Activated naive CD4-positive, alpha-beta T cell treated with anti-CD3 and anti-CD28 coated beads for 36 hours (primary cell): ENCODE measurements at places on chromosomes 16 and 17.

DNA sequence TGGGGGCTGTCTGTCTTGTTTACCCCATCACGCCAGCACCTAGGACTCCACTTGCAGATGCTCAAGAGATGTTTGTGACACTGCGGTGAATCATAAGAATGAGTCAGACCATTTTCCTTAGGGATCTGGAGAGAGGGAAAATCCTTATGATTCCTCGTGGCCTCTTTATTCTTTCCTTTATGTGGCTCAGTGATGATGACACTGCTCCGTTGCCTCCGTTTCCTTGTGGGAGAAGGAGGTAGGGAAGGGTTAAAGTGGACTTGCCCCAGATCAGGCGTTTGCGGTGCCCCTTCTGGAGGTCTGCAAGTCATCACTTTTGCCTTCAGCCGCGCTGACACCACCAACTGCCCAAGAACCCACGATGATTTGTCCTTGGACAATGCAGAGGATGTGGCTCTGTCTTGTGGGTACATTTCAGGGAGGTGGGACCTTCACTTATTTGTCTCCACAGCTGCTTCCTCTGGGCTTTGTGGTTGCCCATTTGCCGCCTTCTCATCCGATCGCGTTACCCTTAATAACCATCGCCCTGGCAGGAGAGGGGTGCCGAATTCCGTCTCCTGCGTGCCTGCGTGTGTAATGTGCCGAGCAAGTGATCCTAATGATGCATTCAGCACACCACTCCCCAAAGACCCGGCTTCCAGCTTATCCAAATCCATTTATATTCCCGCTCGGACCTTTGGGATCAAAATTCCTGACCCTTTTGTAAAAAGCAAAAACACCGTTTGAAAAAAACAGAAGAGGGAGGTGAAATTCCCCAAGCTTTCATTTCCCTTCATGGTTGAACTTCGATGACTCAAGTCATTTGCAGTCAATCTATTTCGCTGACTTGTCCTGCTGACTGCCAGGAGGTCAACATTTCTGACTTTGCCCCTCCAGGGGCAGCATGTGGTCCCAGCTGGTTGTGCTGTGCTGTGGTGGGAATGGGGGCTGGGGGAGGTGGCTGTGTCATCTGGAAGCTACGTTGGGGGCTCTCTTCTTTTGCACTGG, 87.2 kb upstream of the IRX3 start:
- DNase-seq: no peak

GRCh38 chr17:57187391-57187790, 68.9 kb upstream of the MSI2 start:
- no peak for DNase-seq

DNA sequence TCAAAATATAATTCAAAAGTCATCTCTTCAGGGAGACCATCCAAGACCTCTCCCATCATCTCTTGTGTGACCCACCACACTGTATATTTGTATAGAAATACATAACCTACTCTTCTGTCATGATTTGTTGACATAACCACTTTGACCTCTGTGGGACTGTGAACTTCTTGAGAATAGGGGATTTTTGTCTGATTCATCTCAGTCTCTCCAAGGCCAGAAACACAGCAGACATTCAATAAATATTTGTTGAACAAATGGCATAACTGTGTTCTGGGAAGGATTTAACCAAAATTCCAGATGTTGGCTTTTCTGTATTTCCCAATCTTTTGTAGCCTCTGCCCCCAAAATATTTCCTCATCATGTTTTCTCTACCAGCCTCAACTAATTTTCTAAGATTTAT, 169.7 kb downstream of the CDH11 start:
- no peak for DNase-seq

GRCh38 chr17:76951375-76951905, 83.2 kb downstream of the MGAT5B start:
- no peak for DNase-seq

DNA sequence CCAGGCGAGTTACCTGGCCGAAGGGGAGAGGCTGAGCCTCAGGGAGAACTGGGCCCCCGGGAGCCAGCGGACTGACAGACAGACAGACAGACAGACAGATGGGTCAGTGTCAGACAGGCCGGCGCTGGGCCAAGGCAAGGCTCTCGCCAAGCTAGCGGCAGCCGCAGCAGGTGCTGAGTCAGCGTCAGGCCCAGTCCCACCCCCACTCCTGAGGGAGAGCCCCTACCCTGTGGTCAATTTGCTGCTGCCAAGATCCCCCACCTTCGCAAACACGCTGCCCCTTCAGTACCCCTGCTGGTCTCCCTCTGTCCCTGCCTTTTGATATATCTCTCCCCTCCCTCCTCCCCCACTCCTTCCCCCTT, 1.5 kb downstream of the FGF11 start:
- DNase-seq: no peak

GRCh38 chr16:81588326-81589081, 143.9 kb downstream of the CMIP start:
- DNase-seq: no peak

DNA sequence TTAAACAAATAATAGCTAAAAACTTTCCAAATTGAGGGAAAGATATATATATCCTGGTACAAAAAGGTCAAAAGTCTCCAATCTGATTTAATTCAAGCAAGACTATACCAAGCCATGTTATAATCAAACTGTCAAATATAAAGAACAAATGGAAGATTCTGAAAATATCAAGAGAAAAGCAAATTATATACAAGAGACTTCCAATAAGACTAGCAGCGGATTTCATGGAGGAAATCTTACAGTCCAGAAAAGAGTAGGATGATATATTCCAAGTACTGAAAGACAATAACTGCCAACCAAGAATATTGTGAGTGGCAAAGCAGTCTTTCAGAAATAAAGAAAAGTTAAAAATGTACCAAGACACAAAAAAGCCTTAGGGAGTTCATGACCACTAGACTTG, 102.2 kb downstream of the CEP112 start:
- no peak for DNase-seq

- DNase-seq: no peak
These were observed 927.6 kb upstream of the CDH8 start for GRCh38 chr16:62963846-62964245.

DNA sequence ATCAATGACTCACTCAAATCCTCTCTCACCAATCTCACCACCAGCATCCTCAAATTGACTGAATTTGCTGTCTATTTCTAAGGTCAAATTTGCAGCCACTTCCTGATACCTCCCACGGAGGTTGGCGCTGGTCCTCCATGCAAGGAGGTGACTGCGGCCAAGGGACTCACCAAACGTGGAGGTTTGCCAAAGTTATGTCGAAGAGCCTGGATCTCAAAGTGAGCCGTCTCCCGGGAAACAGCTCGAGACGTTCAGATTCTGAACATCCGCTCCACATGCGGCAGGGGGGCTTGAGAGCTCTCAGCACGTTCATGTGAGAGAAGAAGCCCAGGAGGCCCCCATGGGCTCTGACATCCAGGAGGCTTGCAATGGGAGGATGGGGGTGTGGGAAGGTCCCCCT, 22.6 kb downstream of the LGALS3BP start:
- DNase-seq: no peak

GRCh38 chr17:10241781-10242180, 43.4 kb upstream of the GAS7 start:
- DNase-seq: no peak

GRCh38 chr16:8931859-8932258, 31.8 kb downstream of the USP7 start:
- peak; percentile 68 for DNase-seq

- DNase-seq: no peak
These were observed 7.2 kb upstream of the EMP2 start for GRCh38 chr16:10587622-10588021.

GRCh38 chr17:2028737-2029136, 1.2 kb upstream of the DPH1 start:
- no peak for DNase-seq

DNA sequence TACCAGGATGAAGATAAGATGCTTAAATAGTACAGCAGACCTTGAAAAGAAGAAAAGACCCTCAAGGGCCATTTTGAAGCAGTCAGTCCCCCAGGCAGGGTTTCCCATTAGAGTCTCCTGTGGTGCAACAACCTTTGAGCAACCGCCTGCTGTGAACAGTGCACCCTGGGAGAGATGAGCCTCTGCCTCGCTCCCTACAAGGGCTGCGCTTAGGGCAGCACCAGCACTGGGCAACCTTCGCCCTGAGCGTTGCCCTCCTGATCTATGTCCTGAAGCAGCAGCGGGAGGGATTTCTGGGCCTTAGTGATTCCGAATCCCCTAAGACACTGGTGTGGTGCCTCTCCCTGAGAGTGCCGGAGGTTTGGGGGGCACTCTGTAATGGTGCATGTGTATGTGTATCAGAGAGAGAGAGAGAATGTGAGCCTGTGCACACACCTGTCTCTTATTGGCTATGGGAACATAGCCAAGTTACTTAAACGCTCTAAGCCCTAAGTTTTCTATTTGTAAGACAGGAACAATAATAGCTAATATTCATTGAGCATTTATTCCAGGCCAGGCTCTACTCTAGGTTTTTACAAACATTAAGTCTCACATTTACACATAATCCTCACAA, 25.2 kb upstream of the ABCC12 start:
- DNase-seq: no peak

DNA sequence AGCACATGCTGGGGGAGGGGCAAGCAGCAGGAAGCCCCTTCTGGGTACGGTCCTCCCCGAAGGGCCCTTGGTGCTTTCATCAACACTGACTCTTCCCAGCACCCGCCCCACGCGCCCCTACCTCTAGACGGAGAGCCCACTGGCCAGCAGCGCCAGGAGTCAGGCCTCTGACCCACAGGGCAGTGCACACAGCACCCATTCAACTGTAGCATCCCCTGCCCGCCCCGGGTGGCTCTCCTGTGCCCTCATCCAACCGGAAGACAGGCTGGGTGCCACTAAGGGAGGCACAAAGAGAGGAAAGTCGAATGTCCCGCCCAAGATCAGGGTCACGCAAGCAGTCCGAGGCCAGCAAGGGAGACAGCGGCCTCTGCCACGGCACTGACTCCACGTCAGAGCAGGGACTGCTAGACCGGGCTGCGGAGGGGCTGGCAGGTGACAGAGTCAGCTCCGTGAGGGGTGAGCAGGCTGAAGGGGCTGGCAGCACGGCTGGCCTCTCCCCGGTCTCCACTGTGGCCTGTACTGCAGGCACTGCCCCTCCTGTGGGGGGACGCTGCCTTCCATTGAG, 9.8 kb downstream of the MSRB1 start:
- no peak for DNase-seq

GRCh38 chr17:4375039-4375748, 8.7 kb upstream of the UBE2G1 start:
- DNase-seq: peak; percentile 73

DNA sequence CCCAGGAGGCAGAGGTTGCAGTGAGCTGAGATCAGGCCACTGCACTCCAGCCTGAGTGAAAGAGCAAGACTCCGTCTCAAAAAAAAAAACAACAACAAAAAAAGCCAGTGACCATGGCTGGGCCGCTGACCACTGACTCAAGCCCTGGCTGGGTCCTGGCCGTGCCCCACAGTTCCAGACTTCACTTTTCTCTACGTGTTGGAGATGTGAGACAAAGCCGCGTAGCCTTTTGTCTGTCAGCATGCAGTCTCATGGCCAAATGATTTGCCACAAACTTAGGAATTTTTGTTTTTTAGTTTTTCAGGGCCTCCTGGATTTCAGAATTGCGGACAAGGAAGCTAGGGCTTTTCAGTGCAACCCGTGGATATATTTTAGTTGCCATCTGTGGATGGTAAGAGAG, 89.3 kb upstream of the CIBAR2 start:
- no peak for DNase-seq
